ENCODE measurements at places on chromosomes 5 and 9.

- DNase-seq, result no peak
Measured at GRCh38 chr5:126967808-126968466, 62.4 kb downstream of the MARCHF3 start.

GRCh38 chr5:159181152-159181551 is 28.2 kb downstream of the RNF145 start:
- DNase-seq, result no peak

GRCh38 chr9:135373151-135373685 is 106.4 kb upstream of the PPP1R26 start:
- DNase-seq, result no peak

- DNase-seq, result no peak
Measured at GRCh38 chr5:14726066-14726838, 61.7 kb downstream of the OTULIN start.

- DNase-seq, result no peak
Measured at GRCh38 chr5:160269017-160269416, 39.7 kb downstream of the FABP6 start.

- DNase-seq, result no peak
Measured at GRCh38 chr9:107260437-107261081, 22.5 kb upstream of the RAD23B start.

DNA sequence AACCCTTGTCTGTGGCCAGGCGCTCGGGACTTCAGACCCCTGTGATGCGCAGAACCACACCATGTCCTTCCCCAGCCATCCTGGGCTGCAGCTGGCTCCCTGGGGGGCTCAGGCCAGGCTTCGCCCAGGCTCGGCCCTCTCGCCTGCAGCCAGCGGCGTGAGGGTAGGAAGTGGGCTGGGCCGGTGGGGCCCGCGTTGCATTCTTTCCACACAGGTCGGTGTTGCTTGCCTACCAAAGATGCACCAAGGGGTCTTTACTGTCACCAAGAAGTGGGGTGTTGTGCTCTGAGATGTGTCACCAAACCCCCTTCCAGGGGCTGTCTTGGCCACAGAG is 48.3 kb upstream of the RNF130 start:
- no peak for DNase-seq

DNA sequence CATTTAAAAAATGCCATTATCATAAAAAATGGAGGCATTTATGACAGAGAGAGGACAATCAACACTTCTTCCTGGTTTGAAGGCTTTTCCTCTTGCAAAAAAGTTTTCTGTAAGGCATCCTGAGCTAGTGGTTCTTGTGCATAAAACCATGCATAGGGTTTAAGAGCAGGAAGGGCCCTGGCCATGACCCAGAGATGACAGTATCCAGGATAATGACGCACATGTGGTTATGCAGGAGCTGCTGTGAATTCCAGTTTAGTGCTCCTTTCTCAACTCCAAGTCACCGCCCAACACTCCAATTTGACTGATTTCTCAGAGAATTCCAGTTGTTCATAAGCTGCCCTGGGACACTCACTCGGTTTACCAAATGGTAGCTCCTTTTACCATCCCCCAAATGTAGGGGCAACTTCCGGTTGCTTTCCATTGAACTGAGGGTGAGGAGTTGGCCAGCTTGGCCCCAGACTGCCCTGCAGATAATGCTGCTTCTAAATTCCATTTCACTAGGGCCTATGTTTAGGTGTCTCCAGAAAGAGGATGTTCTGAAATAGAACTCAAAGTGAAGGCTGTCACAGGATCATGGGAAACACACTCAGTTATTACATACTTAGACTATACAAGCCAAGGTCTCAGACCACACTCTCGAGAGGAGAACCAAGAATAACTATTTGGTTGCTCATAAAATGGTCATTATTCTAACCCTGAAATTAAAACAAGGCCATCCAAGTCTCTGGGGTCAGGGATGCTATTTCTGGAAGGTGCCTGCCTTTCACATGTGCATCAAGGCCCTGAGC is 179.1 kb downstream of the SLIT3 start:
- no peak for DNase-seq

- DNase-seq, result no peak
Measured at GRCh38 chr5:114317751-114318150, 44.1 kb upstream of the KCNN2 start.

DNA sequence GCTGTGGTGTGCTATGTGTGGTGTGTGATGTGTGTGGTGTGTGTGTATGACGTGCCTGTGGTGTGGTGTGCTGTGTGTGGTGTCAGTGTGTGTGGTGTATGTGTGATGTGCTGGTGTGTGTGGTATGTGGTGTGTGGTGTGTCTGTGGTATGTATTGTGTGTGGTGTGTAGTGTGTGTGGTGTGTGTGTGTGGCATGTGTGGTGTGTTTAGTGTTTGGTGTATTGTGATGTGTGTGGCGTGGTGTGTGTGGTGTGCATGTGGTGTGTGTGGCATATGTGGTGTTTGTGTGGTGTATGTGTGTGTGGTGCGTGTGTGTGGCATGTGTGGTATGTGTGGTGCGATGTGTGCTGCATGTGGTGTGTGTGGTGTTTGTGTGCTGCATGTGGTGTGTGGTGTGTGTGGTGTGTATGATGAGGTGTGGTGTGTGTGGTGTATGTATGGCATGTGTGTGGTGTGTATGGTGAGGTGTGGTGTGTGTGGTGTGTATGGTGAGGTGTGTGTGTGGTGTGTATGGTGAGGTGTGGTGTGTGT is 18.3 kb upstream of the RNU6ATAC start:
- DNase-seq, result no peak

- no peak for DNase-seq
Measured at GRCh38 chr9:136196404-136197083, 8.4 kb downstream of the LHX3 start.

DNA sequence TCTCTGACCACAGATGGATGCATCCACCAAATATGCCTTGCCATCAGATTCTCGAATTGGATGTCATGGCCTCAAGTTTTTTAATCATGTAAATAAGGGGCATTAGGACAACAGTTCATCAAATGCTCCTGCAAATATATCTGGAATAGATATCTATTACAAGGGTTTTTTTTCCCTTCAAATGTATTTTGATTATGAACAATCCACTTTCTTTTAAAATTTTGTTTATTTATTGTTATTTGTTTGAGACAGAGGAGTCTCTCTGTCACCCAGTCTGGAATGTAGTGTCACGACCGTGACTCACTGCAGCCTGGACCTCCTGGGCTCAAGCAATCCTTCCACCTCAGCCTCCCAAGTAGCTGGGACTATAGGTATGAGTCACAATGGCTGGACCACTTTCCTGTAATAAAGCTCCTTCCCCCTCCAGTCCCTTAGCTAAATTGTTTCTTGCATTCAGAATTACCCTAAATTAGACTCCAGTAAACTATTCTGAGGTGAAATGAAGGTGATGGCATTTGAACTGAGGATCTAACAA is 1412.1 kb downstream of the EFNA5 start:
- DNase-seq, result no peak

DNA sequence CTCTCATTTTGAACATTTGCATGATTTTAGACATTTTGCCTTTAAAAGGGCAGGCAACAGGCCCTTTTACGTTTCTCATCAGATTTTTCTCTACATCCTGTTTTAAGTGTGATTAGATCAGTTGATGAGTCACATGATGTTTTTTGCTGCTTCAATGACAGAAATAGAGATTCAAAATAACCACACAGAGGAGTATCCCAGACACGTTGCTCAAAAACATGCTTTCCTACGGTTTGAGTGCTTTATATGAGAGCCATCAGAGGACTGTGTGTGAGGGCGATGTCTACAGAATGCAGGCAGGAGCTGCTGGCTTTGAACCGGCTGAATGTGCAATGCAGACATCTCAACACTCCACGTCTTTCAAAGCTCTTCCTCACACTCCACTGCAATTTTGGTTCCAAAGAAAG is 42.1 kb downstream of the OTULIN start:
- no peak for DNase-seq

DNA sequence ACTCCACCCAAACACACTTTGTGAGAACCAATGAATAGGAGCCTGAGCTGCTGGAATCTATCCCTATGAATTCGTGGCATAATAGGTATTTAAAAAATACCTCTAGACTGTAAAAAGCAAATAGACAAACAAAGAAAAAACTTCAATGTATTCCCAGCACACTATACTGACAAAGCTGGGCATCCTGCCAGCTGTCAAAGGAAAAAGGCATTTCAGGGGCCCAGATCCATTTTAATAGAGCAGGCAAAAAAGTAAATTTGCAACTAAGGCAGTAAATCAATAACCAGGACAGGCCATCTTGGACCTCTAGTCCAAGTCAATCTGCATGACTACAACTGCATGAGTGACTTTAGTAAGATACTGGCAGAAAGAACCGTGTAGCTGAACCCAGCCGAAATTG is 25.6 kb upstream of the LARP1 start:
- DNase-seq, result no peak

DNA sequence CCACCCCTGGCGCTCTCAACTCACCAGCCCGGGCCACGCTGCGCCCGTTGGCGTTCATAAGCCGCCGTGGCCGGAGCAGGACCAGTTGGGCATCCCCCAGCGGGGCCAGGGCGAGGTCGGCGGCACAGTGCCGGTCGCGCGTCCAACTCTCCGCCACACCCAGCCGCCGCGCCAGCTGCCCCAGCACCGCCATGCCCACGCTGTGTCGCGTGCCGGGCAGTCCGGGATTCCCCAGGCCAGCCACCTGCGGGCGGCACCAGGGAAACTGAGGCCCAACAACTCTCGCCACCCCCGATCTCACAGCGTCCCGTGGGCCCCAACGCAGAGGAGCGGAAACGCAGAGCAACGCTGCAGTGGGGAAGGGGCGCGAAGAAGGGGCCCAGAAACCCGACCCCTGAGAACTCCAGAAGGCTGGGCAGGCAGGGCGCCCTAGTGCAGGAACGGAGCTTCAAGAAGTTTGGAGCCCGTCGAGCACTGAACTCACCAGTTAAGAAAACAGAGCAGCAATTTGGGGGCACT is 453 bp downstream of the PTRH1 start:
- no peak for DNase-seq

DNA sequence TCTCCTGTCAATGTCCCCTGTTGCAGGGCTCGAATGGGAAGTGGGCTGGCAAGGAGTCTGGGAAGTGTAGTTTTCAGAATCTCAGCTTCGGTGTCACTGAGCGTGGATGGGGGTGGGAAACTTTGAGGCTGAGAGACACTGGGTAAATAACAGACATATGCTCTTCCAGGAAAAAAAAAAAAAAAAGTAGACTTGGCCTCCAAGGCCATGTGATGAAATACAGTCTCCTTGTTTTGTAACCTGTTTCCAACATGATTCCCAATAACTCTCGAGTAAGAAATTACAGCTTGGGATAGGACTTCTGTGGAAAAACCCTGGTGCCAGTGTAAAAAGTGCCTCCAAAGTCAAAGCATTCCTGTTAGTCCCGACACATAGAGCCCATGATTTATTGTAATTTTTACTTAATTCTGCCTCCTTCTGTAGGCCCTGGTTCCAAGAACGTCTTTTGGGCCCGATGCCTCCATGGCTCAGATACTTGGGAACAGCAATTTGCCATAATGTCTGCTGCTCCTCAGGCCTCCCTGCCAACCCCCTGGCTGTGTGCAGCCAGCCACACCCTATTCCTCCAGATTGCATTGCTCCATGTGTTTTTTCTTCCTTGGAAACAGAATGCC is 119.5 kb upstream of the TNC start:
- DNase-seq, result no peak

DNA sequence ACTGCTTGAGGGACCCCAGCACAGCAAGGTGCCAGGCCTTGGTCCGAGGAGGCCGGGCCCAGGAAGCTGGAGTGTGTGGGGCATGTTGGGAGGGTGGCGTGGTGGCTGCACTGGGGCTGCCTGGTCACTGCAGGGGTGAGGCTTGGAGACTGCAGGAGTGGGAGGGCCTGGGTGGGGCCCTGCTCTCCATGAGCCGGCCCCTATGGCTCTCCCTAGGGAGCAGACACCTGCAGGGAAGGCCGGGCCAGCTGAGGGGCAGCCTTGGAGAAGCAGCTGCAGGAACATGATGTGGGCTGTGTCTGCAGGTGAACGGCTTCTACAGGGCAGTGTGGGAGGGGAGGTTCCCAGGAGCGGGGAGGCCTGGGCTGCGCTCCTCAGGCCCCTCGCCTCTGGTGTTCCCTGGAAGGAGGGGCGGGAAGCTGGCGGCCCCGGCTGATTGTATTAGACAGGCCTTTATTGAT is 41.7 kb upstream of the TMEM250 start:
- DNase-seq, result no peak

DNA sequence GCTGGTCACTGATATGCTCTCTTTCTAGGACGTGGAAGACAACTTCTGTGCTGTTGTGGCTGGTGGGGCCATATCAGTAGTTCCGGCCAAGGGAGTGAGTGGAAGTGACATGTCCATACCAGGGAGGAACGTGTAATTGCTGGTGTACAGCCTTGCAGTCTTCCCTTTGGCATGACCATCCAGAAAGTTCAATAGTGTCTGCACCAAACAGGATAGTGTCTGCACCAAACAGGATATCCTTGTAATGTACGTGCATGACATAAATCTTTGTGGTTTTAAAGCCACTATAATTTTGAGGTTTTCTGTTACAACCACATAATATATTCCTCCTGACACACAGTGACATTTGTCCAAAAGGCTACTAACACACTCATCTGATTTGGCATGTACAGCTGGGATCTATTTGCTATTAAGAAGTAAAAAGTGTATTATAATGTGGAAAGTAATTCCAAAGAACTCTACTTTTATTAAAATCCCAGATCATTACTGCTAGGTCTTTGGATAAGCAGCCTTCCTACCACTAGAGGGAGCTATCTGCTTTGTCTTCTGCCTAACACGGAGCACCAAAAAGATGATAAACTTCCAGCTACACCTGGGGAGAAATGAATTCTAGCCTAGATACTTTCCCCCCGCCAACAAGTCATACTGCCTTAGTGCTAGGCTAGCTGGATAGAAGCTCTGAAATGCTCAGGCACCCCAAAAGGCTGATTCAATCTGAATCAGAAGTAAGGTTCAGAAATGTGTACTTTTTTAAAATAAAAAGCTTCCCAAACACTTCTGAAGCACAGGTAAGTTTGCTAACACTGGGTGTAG is 52.7 kb downstream of the RNF145 start:
- no peak for DNase-seq

DNA sequence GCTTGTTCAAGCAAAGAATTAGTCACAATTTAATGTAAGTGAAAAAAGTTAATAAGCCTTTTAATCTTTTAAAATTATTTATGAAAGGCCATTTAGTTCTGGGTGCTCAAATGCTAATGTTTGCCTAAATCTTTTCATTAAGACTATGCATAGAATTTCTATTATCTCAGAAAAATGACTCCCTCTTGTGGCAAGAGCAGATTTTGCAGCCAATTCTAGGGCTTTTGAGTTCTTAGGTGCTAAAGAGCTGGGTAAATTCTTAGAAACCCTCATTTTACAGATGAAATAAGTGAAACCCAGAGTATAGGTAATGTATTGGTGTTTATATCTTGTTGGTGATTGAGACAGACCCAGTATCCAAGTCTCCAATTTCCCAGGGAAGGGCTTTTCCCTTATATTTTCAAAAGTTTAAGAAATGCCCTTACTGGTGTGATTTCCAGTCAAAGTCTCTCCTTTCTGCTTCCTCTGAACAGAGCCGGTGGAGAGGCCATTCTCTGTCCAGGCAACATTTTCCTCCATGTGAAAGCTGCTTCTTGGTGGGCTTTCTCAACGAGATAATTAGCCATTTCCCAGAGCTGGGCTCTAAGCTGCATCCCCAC is 24.1 kb upstream of the PCSK5 start:
- no peak for DNase-seq

Data from stimulated activated CD8-positive, alpha-beta memory T cell treated with anti-CD3 and anti-CD28 coated beads, Interleukin-7, amount 100 ng/mL, for 1 hour (primary cell).